Hair follicular keratinocyte (primary cell): ENCODE measurements at places on chromosomes 11 and 22. TPM values are rescaled to one million over a fixed set of nuclear protein-coding genes. Genes with fewer than 3 reads are reported as not detected.

The GUCY1A2 gene
- total RNA-seq, result 0.08 TPM in 1 of 2 replicates, not detected in the other

The OR5D14 gene
- total RNA-seq, result not detected in 2 replicates

The ZNF408 gene
- 9.6 and 13.3 TPM in 2 replicates for total RNA-seq

The SLC16A8 gene
- not detected in 2 replicates for total RNA-seq

The OR56A4 gene
- not detected in 2 replicates for total RNA-seq

The HSPB2 gene
- total RNA-seq, result not detected in 2 replicates

The AMPD3 gene
- total RNA-seq, result 5.7 and 13.4 TPM in 2 replicates

The POTEH gene
- total RNA-seq, result not detected in 2 replicates

The SEC14L6 gene
- total RNA-seq, result not detected in 2 replicates

The SMARCB1 gene
- 119 and 127 TPM in 2 replicates for total RNA-seq

The SULT4A1 gene
- total RNA-seq, result 0.08 TPM in 1 of 2 replicates, not detected in the other

The IGLL1 gene
- not detected in 2 replicates for total RNA-seq

The TCF20 gene
- total RNA-seq, result 46.1 and 48.0 TPM in 2 replicates

The MICAL2 gene
- total RNA-seq, result 147 and 197 TPM in 2 replicates

The RPS19BP1 gene
- total RNA-seq, result 104 and 162 TPM in 2 replicates

The CBLIF gene
- not detected in 2 replicates for total RNA-seq
